ENCODE measurements at places on chromosomes 7 and 10.

- DNase-seq, result no peak
Observed at GRCh38 chr10:5970527-5970926, 6.8 kb downstream of the IL15RA start.

DNA sequence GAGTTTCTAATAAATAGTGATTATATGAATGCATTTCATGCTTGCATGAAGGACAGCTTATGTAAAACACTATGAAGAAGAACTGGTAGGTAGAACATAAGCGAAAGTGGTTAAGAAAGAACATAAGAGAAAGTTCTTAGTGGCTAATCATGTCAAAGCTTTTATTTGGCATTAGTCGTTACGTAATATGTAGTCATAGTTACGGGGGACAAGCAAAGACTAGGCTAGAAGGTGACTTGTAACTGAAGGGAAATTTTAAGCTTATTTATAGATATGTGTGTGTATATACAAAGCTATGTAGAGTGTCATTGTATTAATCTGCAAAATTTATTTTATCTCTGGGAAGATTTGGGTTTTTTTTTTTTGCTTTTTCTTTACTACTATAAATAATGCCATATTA lies 36.9 kb downstream of the CAPZA2 start:
- DNase-seq, result no peak

DNA sequence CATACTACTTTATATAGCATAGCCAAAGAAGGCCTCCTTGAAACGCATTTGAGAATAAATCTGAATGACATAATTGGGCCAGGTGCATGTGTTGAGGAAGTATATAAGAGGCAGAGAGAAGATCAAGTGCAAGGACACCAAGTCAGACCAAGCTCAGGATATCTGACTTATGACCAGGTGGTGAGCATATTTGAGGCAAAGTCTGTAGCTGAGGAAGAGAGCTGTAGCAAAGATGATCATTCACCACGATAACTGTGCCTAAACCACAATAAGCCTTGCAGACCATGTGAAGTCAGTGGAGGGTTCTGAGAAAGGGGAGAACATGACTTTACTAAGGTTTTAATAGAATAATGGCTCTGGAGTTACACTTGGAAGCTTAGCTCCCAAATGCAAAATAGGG lies 292.3 kb downstream of the SORCS1 start:
- DNase-seq, result no peak

DNA sequence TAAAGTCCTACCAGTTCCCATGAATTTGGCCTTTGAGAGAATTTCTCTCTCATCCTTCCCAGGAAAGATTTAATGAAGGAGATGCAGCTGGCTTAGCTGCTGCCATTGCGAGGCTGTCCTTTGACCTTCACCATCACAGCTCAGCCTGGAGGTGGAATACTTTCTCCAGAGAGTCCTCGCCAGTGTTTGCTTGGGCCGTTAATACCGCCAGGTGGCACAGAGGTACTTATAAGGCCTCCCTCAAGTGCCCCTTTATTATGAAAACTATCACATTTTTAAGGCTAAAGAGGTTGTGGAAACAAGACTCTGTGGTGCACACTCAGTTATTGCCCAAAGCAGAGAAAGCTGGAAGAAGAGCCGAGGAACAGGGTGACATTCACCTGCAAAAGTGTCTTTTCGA lies 330.6 kb downstream of the CCSER2 start:
- no peak for DNase-seq

GRCh38 chr10:133109711-133110110 lies 22.0 kb downstream of the ADGRA1 start:
- no peak for DNase-seq

- DNase-seq, result no peak
Observed at GRCh38 chr7:29192811-29193210, 1.8 kb upstream of the CHN2 start.

GRCh38 chr10:11225935-11226334 lies 208.3 kb downstream of the CELF2 start:
- no peak for DNase-seq

- DNase-seq, result no peak
Observed at GRCh38 chr10:15738270-15738925, 18.7 kb upstream of the ITGA8 start.
